GM12892 (cell line): ENCODE measurements at places on chromosomes 7 and 10.

DNA sequence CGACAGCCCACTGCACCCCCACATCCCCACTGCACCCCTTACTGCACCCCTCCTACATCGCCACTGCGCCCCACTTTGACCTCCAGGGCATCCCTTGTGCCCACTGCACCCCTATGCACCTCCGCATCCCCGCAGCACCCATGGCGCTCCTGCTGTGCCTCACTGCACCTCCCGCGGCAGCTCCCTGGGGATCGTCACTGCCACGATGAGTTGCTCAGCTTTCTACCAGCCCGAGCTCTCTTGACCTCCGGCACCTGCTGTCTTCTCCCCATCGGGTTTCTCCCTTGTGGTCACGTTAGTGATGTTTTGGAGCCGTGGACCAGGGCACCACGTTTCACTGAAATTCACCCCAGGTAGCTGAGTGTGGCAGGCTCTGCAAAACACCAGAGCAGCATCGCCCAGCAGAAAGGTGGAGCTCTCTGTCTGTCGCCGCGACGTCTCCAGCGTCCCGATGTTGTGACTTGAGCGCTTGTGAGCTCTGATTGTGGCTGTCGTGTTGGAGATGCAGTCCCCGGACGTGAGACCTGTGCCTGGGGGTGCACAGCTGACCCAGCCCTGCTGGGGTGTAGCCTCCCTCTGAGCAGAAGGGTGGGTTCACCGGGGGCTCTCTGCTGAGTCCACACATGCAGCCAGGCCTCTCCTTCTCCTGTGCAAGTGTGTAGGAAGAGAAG is 147.7 kb downstream of the DNAJB6 start:
- no peak for DNase-seq

GRCh38 chr7:73678862-73679261 is 4.4 kb downstream of the DNAJC30 start:
- DNase-seq = no peak

GRCh38 chr10:6045878-6046772 is 16.0 kb downstream of the IL2RA start:
- no peak for DNase-seq

- no peak for DNase-seq
These were observed 3.6 kb downstream of the CLDN15 start for GRCh38 chr7:101233907-101234547.

DNA sequence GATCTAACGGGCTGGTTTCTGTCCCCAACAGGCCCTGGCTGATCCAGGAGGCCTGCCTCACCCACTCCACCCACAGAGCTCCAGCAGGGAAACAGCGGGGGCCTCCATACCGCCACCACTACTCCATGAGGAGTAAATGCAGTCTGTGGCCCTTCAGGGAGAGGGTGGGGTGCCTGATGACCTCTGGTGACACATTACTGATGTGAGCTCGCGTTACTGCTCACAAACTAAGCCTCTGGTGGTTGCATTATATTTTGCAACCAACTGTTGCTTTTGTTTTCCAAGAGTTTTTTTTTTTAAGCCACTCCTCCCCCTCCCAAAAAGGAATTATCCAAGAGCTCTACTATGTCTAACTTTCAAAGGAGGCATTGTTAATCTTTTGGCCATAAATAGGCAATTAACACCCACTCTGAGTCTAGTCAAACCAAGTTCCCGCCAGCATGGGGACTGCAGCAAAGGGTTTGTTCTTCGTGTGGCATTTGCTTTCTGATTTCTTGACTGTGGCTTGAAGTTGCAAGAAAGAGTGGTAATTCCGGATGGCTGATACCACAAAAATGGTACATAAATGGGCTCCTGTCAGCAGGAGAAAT is 72.6 kb downstream of the FAM53B start:
- DNase-seq = no peak

- no peak for DNase-seq
These were observed 7.8 kb downstream of the GPR158 start for GRCh38 chr10:25182636-25183035.
